ENCODE measurements at places on chromosomes 5 and 9.

DNA sequence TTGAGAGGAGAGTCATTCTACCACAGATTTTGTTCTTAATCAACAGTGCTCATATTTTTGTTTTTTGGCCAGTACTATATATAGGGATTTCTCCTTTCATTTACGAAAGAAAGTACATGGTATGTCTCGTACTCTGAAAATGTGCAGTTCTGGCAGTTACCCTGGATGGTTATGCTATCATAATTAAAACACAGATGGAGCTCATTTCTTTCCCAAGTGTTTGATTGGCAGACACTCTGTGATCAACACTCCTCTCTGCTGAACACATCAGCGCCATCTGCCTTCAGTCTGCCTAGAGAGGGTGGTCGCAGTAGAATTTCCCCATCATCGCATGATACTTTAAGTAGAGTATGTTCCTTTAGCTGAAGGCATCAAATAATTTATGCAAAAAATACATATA is 64.5 kb downstream of the PAM start:
- DNase-seq = no peak

DNA sequence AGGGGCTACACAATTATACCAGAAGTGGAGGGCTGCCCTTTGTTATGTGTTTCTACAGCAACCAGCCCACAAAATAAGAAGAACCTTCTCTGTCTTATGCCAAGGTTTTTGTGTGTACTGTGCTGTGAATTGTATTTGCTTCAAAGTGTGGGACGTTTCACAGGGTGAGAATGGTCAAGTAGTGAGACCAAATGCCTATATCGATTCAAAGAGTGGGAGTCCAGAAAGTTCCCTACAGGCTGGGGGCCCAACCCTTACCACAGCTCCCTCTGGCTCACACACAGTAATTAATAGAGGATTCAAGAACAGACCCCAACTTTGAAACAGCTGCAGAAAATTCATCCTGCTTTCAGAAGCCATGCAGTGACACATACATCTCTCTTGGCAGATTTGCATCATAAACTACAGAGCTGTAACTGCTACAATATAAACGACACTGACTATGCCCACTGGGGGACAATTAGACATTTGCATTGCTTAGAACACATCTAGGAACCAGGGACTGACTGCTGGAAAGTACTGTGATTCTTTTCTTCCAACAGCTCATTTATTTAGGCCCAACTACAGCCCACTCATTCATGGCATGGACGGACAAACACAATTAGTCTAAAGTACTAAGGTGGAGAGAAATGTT is 12.8 kb downstream of the ENC1 start:
- no peak for DNase-seq

DNA sequence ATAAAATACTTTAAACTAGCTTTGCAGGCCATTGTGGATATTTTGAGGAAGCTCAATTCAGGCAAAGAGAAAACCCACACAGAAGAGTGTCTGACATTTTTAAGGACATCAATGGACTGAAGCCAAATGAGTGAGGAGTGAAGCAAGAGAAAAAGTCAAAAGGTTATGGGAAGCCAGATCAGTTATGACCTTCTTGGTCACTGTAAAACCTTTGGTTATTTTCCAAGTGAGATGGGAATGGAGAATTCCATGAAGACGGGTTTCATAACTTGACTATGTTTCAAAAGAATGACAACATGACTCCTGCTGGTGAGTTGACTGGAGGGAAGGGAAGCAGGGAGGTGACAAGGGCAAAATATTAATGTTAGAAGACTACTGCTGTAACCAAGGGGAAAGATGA is 585.2 kb downstream of the EFNA5 start:
- DNase-seq = no peak

DNA sequence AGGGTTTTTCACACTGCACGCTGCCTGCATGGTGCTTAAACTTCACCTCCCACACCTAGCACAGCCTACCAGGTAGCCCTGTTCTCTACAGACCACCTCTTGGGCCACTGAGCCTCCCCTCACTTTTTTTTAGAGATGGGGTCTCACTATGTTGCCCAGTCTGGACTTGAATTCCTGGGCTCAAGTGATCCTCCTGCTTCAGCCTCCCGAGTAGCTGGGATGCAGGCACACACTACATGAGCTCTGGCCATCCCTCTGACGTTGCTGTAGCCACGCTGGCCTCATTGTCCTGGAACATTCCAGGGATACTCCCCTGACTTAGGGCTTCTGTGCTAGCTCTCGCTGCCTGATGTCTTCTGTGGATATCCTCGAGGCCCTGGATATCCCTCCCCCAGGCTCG is 7.2 kb upstream of the CACFD1 start:
- DNase-seq = no peak

GRCh38 chr9:14351221-14351836 is 37.4 kb upstream of the NFIB start:
- no peak for DNase-seq

GRCh38 chr5:41788941-41789368 is 81.3 kb downstream of the OXCT1 start:
- no peak for DNase-seq

GRCh38 chr5:135578305-135578684 is 496 bp downstream of the CXCL14 start:
- no peak for DNase-seq

DNA sequence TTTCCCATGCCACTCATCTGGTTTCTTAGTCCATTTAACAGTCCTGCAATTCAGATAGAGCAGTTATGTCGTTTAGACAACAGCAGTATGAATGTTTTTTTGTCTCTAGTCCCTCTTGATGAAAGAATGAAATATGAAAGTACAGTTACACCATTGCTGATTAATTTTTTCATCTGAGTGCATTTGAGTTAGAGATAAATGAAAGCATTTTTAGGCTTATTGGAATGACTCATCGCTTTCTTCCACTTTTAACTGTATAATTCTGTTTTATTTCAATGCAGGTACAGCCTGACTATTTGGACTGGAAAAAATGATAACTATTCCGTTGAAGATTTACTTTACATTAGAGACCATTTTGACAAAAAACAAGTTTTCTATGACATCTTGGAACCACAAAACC is 28.7 kb downstream of the ANKRD34B start:
- no peak for DNase-seq

DNA sequence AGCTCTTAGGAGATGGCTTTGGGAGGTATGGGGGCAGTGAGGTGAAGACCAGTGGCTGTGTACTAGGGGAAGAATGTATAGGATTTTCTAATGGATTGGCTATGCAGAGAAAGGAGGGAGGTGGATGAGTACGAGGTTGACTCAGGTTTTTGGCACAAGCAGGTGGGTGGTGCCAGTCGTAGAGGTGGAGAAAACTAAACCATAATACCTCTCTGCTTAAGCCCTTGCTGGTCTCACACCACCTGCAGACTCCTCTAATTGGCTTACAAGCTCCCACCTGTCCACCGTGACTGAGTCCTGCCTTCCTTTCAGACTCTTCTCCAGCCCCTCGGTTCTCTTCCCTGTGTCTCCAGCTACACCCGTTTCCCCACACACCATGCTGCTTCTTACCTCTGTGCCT is 521.7 kb upstream of the CLINT1 start:
- no peak for DNase-seq

DNA sequence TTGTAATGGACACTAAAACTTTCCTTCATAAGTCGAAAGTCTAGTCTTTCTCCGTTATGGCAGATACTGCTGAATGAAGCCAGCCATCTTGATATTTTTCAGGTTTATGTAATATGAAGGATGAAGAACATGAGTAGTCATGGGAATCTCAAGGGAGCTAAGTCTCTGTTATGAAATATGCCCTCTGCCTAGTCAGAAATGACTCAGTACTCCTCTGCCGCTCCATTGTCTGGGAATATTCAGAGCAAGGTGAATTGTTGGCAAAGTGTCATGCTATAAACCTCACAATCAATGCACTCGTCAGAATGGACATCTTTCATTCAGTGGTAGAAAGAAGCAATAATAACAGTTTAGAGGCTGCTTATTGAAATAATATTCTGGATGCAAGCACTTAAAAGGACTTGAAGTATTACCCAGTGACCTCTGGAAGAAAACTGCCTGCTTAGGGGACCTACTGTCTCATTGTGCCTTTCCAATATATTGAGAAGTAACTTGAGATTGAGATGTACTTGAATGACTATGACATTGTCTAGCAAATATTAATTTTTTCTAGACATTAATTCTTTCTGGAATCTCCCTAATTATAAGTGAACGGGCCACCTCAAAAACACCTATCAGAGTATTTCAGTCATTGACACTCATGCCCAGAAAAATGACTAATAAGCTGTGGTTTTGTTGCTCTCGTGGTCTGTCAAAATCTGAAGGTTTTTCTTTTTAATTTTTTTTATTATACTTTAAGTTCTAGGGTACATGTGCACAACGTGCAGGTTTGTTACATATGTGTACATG is 1011.5 kb upstream of the ACO1 start:
- DNase-seq = no peak

DNA sequence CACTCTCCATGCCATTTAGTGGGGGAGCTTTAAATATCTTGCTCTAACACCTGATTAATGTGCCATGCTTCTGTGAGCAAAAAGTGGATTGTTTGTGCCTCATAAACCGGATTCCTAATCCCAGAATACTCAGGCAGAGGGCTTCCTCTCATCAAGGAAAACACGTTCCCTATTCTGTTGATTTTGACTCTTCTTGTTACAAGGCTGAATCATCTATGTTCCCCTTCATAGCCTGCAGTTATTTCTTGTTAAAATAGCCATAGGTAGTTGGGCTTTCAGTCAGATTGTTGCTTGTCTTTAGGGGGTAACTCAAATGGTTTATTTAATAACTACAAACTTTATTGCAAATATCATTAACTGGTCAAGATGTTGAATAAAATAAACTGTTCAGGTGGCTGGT is 26.6 kb downstream of the ROPN1L start:
- no peak for DNase-seq

DNA sequence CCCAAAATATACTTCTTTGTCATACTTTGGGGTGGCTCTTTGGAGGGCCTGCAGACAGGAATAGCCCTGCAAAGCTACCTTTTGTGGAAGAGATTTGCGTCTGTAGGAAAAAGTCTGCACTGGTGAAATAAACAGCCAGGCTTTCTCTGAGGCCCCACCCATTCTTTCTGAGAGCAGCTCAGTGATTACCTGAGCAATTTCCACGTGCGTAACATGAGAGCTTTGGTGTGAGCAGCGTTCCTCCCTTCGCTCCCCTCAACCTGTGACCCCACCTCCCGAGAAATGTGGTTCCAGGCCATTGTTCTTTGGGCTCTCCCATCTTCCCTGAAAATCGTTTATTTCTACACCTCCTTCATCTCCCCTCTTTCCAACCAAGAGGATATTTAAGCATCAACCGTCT is 23.8 kb upstream of the FBP1 start:
- no peak for DNase-seq

Data from pons (tissue), 1 donor.